ENCODE measurements at places on chromosomes 2 and 18.

- DNase-seq: no peak
Observed at GRCh38 chr2:120344976-120345581, 857 bp upstream of the INHBB start.

- no peak for DNase-seq
Observed at GRCh38 chr2:11871421-11871820, 125.0 kb downstream of the LPIN1 start.

GRCh38 chr18:77073336-77074093 lies 59.1 kb downstream of the MBP start:
- no peak for DNase-seq

DNA sequence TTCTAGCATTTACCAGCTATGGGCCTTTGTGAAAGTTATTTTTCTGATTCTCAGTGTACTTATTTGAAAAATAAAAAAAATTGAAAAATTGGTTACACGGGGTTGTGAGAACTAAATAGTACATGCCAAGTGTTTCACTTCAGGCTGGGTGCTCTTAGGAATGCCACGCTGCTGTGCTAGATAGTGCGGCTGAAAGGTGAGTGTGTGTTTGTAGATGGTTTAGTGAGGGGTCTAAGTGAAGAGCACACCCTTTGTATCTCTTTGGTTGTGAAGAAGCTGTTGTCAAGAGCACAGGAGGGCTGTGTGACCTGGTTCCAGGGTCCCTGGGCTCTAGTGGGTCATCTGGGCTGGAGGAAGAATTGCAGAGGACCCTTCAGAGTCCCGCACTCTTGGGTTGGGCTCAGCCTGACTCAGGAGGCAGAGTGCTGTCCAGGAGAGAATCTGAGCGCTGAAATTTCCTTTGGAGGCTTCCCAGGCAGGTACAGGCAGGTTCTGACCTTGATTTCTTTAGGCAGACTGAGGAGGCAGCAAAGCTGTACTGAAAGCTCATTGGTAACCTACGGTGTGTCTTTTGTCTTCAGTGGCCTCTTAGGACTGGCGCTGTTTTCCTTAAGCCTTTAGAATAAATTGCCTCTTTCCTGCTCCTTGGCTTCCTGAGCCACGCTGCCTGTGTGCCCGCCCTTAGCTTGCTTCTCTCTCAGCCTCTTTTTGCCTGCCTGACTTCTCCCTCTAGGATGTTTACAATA lies 44.4 kb downstream of the MAP4K4 start:
- no peak for DNase-seq

DNA sequence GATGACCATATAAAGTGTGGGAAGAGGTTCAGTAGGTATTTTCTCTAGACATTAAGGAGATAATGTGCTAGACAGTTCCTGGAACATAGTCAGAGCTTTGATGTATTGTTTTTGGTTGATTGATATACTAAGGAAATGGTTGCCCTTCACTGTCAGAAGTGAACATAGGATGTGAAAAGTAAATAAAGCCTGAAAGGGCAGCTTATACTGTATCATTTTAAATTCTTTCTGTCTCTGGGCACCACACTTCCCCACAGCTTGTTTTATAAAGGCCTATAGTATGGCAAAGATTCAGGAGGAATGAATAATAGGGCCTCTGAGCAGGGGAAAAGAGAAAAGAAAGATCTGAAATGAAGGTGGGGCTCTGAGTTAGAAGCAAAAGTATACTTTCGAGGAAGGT lies 72.7 kb upstream of the ITPRID2 start:
- no peak for DNase-seq

GRCh38 chr2:68784188-68784587 lies 49.6 kb downstream of the ARHGAP25 start:
- DNase-seq: no peak

DNA sequence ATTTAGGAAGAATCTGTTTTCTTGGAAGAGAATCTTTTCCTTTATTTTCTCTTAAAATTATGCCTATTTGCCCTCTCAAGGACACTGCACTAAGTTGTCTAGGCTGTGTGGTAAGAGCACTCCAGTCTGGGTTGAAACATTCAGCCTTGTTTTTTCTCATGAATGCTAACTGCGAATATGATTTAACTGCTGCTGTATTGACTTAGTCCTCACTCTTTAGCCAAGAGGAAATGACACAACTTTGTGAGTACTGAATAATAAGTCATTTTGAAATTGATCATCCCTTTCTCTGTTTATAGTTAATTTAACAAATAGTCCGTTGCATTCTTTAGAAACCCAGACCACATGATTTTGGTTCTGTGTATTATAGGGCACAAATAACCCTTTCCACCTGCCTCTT lies 4.5 kb upstream of the RND3 start:
- no peak for DNase-seq

- peak; percentile 77 for DNase-seq
Observed at GRCh38 chr2:18749912-18750526, 160.7 kb upstream of the NT5C1B start.

GRCh38 chr2:207283356-207283755 lies 117.6 kb upstream of the KLF7 start:
- no peak for DNase-seq

DNA sequence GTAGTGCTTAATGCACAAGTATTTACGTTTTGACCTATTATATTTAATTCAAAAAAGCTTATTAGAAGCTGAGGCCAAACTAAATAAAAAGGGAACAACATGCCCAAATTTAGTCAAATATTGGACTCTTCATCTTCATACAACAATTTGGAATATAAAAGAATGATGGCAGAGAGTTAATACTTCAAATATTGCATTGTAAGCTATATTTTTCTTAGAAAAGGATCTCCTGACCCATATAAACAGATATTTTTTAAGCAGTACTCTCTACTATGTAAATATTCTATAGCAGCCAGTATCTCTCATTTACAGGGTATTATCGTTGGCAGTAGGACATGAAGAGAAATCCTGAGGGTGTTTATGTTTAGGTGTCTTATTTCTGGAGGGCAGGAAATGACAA lies 531.2 kb downstream of the NYAP2 start:
- no peak for DNase-seq

GRCh38 chr2:137910641-137911040 lies 53.6 kb upstream of the HNMT start:
- DNase-seq: peak; percentile 23

DNA sequence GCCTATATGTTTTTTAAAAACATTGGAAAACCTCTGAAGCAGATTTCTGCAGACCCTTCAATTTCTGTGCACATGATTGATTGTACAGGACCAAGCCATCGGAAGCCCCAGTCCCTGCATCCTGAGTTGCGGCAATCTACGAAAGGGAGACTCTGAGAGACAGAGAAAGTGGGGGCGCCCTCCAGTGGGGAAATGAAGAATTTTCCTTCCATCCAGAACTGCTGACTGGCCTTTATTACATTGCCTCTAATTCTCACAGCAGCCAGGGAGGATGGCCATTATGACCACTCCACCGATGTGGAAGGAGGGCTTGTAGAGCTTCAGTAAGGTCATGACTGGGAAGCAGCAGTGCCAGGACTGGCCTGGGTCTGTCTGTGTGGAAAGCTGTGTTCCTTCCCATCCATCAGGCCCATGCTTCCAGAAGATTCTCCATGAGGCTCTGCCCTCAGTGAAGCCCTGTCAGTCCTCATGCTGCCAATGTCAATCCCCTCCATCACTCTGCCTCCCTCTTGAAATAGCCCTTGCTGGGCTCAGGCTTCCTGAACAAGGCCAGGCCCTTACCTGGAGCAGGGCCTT lies 20.0 kb upstream of the RESP18 start:
- no peak for DNase-seq

- DNase-seq: no peak
Observed at GRCh38 chr2:84879584-84880394, 1.1 kb downstream of the TRABD2A start.

DNA sequence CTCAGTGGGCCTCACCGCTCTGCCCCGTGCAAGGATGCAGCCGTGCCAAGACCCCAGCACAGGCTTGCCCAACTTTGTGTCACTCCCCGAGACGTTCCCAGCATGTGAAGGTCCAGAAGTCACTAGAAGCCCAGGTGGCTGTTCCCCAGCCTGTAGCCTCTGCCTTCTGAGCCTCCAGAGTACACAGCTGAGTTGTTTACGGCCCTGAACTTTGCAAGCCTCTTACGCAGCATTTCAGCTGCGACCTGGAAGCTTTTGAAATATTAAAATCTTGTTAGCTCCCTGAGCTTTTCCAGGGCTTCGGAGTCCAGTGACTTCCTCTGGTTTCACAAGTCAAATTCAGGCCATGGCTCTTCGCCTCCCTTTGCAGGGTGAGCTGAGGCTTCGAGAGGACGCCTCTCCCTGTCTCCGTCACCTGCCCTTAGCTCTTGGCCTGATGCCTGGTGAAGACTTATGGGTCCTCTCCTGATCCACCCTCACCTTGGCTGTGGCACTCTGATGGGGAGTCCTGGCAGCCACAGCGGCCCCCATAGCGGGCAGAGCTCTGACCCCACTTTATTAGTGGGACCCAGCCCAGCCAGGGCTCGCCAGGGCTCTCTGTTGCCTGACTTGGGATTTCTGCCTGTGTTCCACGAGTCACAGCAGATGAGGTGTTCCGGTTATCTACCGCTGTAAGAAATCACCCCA lies 76.5 kb upstream of the HPCAL1 start:
- DNase-seq: peak; percentile 28

DNA sequence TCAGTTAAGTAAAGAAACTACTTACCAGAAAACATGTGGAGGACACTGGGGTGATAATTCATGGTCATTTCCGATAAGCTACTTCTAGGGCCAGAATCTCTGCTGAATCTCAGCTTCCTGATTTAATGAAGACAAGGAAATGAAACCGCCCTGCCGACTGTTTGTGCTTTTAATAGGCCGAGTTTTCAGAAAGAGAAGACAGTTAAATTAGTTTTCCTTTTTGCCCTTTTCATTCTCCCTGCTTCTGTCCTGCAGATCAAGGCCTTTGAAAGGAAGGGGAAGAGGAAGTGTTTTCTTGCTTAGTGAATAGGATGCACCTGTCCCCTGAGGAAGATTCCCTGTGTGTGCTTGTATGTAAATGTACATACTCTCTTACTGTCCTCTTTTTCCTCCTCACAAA lies 126.6 kb downstream of the SH3RF3 start:
- no peak for DNase-seq

DNA sequence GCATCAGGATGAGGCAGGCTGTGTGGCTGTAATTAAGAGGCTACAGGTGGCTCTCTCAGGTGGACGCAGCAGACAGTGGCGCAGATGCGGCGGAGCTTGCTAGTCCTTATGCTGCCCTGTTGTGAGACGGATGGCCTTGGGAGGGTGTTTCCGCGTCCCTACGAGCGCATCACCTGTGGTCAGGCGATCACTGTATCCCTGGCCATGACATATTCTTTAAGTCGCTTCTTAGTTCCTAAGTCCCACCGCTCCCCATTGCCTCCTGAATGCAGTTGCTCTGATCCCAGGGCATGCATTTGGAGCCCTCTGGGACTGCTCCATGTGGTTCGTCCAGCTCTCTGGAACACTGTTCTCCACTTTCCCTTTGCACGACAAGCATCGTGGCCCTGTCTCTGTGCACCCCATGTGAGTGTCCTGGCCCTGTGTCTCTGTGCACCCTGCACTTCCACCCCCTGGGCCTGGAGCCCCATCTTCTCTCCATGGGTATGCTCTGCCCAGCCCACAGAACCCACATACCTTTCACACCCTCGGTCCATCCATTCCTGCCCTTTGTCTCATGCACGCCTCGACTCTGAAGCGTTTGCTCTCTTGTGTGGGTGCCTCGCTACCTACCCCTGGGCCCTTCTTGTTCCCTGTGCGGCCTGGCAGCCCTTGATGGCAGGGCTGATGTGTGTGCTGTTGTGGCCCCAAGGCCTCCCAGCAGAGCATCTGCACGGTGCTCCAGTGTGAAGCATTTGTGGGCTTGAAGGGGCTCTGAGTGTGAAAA lies 74.4 kb downstream of the SH3RF3 start:
- DNase-seq: no peak

- DNase-seq: no peak
Observed at GRCh38 chr2:174499371-174499770, 12.5 kb upstream of the GPR155 start.

GRCh38 chr2:134501476-134502091 lies 217.2 kb downstream of the TMEM163 start:
- DNase-seq: no peak

GRCh38 chr2:1784986-1785617 lies 40.8 kb upstream of the PXDN start:
- no peak for DNase-seq

DNA sequence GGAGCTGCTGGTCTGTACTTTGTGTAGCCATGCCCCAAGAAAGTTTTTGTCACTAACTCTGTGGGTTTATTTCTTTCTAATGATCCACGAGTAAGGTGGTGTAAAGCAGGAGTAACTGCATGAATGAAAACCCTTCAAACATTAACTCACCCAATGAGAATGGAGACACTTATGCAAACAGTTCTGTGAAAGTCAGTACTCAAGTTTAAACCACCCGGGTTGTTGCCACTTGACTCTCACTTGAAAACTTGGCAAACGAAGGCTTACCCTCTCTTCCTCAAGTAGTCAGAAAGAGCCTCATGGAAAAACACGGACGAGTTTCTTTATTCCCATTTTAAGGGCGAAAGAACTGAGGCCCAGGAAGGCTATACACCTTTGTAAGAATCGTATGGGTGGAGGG lies 117.5 kb downstream of the MMADHC start:
- DNase-seq: no peak

- DNase-seq: no peak
Observed at GRCh38 chr18:79532313-79533007, 136.7 kb downstream of the NFATC1 start.

- DNase-seq: no peak
Observed at GRCh38 chr2:52916981-52917380, 850.6 kb upstream of the CHAC2 start.

DNA sequence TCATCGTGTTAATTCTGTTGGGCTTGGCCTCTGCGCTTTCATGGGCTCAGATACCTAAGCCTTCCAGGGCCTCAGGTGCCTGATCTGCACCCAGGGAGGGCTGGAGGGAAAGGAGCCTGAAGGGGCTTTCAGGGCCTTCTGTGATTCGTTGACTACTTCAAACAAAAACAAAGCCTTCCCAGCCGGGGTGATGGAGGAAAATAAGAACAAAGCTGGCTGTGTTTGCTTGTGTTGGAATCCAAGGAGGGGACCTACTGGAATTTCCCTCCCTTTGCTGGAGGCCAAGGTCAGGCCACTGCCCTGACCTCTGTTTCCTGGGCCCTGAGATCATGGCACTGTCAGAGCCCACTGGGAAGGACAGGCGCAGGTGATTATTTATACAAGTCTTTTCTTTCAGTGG lies 135.3 kb downstream of the KLHL29 start:
- no peak for DNase-seq

DNA sequence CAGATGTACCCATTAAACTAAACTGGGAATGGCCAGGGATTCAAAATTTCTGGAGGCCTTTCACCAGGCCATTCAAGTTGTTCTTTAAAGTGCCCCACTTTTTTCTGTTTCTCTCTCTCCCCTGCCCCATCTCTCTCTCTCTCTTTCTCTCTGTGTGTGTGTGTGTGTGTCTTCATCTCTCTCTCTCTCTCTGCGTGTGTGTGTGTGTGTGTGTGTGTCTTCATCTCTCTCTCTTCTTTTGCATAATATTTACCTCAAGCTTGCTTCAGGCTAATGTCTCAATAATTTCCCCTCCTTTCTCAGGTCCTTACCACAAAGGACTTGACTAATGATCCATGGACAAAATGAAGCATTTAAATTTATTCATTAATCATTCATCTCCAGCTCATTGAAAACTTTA lies 164.2 kb upstream of the KLHL14 start:
- no peak for DNase-seq

- no peak for DNase-seq
Observed at GRCh38 chr2:234945339-234945873, 6.4 kb upstream of the SH3BP4 start.

Measured in muscle of arm (tissue), 14 donors.